ENCODE measurements at places on chromosomes 13 and 19.

- DNase-seq = no peak
These were observed 10.3 kb upstream of the DACH1 start for GRCh38 chr13:71877256-71877653.

GRCh38 chr13:113995051-113995601 is 21.2 kb upstream of the C13orf46 start:
- no peak for DNase-seq

DNA sequence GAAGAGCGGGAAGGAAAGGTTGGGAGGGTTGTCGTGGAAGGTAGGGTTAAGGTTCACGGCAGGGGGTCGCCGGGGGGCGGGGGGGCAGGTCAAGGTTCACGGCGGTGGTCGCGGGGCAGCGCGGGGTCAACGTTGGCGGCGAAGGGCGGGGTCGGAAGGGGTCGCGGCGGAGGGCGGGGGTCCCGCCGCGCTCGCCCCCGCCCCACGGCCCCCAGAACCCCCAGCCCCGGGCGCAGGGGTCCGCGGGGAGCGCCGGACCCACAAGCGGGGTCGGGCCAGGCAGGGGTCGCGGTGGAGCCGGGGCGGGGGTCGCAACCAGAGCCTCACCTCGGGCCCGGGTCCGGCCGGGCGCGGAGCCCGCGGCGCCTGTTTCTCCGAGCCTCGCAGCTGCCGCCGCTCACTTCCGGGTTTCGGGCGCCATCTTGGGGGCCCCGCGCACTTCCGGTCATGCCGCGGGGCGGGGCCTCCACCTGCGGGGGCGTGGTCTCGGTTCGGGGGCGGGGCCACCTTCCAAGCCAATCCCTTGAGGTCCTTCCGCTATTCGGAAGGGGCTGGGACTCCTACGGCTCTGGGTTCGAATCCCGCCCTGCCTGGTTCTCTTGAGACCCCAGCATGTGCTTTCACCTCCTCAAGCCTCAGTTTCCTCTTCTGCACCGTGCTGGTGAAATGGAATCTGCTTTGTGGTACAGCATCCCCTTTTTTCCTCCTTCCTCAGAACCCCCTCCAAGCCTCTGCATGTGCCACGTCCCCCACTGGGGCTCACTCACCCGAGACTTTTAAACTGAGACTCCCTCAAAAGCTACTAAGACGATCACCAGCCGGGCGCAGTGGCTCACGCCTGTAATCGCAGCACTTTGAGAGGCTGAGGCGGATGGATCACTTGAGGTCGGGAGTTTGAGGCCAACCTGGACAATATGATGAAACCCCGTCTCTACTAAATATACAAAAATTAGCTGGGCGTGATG is at the start of gene SBNO2:
SBNO2 (minus strand) TSS at position 424 of the 965 bp plus-strand sequence. CDS start 19,992 bp downstream, outside the sequence.
- peak; percentile 77 for DNase-seq

GRCh38 chr13:33875618-33876401 is 57.9 kb downstream of the RFC3 start:
- DNase-seq = no peak

GRCh38 chr13:113394339-113394640 is 30.4 kb upstream of the GRTP1 start:
- DNase-seq = no peak

- no peak for DNase-seq
These were observed 514.0 kb downstream of the KLF5 start for GRCh38 chr13:73572824-73573223.

DNA sequence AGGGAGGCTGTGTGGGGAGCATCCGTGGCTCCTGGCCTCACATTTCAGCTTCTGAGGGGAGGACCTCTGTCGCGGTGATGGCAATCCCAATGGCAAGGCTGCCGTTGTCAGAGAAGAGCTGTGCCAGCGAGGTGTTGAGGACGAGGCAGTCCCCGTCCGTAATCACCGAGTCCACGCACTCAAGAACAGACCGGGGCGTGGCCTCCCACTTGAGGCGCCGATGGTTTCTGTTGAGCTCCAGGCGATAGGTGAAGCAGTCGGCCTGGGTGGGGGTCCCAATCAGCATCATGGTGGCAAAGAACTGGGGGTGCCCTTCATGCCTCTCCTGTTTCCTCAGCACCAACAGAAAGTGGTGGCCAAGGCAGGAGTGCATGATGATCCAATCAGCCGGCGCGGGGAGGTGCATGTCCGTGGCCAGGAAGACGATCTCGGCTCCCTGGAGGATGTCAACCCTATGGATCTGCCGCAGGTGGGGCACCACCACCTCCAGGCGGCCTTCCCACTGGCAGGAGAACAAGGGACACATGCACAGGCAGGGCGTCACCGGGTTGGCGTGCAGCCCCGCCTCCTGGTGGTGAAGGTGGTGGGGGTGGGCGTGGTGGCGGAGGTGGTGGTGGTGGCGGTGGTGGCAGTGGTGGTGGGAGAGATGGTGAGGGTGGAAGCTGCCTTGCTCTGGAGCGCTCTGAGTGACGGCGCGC is 68.1 kb downstream of the SIAH3 start:
- DNase-seq = no peak

GRCh38 chr19:2866495-2867024 is 575 bp upstream of the ZNF556 start:
- DNase-seq = no peak

- DNase-seq = no peak
These were observed 13.1 kb upstream of the CEACAM19 start for GRCh38 chr19:44658069-44658733.

GRCh38 chr19:58538257-58539168 is 5.4 kb upstream of the TRIM28 start:
- DNase-seq = no peak

GRCh38 chr19:43506629-43507028 is 2.1 kb upstream of the PHLDB3 start:
- DNase-seq = no peak

- DNase-seq = no peak
These were observed 65.4 kb downstream of the EPS15L1 start for GRCh38 chr19:16406356-16406755.

DNA sequence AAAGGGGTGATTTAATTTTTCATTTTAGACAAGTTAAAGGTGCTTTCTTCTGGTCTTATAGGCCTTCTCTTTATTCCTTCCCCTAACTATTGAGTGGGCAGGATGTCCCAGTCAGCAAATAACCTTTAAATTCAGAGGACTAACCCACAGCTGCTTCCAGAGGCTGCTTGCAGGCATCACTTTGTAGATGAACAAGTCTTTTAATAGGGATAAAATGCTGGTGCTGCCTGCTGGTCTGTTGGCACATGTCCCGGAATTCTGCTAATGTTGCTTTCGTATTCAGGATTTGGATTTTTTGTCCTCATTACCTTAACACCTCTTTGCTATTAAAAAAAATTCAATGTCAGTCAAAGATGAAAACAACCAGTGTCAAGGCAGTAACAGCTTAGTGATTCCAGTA is 132.7 kb upstream of the KL start:
- no peak for DNase-seq

DNA sequence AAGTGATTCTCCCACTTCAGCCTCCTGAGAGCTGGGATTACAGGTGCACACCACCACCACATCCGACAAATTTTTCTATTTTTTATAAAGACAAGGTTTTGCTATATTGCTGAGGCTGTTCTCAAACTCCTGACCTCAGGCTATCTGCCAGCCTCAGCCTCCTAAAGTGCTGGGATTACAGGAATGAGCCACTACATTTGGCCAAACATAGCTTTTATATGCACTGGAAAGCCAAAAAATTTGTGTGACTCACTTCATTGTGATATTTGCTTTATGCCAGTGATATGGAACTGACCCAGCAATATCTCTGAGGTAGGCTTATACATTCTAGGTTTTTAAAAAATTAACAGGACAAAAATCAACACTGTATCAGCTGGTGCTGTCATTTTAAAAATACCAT is 26.8 kb upstream of the ACOD1 start:
- DNase-seq = no peak

DNA sequence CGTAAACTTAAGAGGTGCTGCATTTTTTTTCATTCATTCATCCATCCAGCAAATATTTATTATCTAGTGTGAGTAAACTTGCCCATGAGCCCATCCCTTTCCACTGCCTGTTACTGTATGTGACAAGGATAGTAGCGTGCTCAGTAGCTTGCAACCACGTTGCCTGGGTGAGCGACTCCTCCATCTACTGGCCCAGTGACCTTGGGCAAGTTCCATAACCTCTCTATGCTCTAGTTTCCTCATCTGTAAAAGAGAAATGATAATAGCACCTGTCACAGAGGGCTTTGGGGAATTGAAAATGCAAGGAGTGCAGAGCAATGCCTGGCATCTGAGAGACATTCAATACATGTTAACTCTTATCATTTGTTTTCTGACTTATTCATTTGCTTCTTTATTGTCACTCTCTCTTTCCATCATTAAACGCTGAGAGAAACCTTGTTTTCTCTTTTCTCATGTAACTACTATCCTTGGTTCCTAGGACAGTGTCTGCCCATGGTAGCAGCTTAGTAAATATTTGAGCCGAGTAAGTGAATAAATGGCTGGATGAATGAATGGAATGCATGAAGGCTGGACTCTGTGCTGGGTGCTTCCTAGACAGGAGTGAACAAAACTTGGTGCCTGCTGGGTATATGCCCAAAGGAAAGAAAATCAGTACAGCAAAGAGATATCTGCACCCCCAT is 19.9 kb downstream of the LRCH1 start:
- no peak for DNase-seq

GRCh38 chr19:35318679-35319448 is 10.1 kb upstream of the CD22 start:
- DNase-seq = no peak

DNA sequence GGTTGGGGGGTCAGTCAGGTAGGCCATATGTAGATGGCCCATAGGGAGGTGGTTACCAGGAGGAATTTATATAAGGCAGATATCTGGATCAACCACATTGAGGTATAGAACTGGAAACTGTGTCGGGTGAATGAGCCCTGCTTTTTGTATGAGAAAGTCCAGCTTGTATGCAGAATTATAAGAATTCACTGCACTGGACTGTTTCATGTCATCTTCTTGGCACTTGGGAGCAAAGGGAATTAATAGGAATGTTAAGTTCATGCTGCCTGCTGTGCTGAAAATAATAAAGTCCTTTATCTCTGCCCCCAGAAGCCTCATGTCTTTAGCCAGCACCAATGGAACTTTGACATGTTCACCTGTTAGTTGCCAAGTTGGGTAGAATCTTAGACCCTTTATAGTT is 12.3 kb downstream of the BORA start:
- no peak for DNase-seq

- DNase-seq = no peak
These were observed 126.4 kb downstream of the SPRY2 start for GRCh38 chr13:80214521-80214991.

DNA sequence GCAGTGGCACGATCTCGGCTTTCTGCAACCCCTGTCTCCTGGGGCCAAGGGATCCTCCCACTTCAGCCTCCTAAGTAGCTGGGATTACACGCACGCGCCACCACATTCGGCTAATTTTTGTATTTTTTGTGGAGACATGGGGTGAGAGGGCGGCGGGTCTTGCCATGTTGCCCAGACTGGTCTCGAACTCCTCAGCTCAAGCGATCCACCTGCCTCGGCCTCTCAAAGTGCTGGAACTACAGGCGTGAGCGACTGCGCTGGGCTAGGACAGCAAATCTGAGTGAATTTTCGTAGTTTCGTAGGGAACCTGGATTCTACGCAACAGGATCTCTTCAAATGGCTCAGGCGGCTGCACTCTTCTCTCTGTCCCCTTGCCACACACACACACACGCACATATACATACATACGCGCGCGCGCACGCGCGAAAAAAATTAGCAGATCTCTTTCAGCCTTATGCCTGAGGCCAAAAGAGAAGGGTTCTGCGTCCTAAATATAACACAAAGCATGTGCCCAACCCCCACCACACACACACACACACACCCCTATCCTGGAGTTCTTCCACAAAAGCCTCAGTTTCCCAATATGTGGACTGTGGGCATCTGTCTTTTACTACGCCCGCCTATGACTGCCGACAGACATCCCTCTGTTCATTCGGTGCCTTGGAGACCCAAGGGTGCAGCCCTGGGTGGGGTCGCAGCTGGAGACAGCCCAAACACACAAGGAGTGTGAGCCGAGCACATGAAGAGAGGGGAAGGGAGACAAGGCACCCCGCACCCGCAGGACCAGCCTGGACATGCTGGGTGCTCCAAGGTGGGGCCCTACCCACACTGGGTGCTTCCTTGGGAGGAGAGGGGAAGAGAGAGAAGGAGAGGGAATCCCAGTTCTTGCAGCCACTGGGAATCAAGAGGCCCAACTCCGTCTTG is 616 bp downstream of the PINLYP start:
- no peak for DNase-seq

DNA sequence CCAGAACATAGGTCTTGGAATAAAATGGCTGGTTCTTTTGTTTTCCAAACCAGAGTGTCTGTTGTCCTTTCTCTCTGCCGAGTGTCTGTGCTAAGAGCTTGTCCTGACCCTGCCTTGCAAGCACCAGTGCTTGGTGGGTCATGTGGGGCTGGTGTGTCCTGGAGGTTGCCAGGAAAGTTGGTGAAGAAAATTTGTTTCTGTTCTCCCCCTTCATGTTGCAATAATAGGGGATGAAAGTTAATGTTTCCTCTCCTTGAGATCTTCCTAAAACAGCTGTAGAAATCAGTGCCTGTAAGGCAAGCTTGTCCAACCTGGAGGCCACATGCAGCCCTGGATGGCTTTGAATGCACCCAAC is 2.7 kb downstream of the HAMP start:
- no peak for DNase-seq

DNA sequence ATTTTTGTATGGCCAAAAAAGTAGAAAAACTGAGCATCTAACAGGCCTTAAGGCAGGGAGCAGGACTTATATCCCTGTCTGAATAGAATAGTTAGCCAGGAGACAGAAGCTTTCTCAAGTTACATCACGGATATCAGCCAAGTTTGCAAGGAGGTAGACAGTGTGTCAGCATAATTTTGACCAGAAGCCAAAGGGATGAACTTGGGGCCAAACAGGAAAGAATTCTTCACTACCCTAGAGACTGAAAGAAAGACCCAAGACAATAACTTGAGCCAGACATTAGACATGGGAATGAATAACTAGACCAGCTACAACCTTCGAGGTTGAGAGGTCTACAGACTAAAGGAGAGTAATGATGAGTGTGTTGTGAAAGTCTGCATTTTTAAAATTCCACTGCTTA is 48.1 kb upstream of the PCDH9 start:
- DNase-seq = no peak

GRCh38 chr13:62779161-62779560 is 1363.5 kb upstream of the PCDH20 start:
- DNase-seq = no peak

GRCh38 chr13:30394751-30395191 is 27.5 kb upstream of the UBE2L5 start:
- no peak for DNase-seq

- no peak for DNase-seq
These were observed 967 bp downstream of the DBP start for GRCh38 chr19:48635966-48636858.

- no peak for DNase-seq
These were observed 6.3 kb upstream of the RXFP2 start for GRCh38 chr13:31733066-31733465.

Measured in tibial nerve (tissue), 4 donors.